ENCODE measurements at places on chromosomes 4 and X.

- DNase-seq = no peak
These were observed 23.7 kb downstream of the TBL1X start for GRCh38 chrX:9488586-9488985.

- DNase-seq = no peak
These were observed 82.2 kb downstream of the TENM3 start for GRCh38 chr4:182325397-182325796.

DNA sequence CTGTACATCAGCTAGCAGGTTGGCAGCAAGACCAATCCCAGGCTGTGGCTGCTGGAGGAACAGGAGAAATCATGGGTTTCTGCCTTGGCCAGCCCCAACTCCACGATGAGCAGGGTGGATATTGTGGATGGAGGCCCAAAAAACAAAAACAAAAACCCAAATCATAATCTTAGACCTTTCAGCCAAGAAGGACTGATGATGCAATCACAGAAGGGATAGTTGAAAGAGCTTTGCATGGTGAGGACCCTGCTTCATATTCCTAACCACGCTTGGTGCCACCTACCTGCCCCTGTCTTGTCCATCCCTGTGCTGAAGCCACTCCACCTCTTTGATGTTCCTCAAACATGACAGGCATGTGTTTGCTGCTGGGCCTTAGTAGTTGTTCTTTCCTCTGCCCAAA is 68.8 kb upstream of the CT45A1 start:
- no peak for DNase-seq

GRCh38 chr4:2771264-2771663 is 15.1 kb upstream of the TNIP2 start:
- no peak for DNase-seq

DNA sequence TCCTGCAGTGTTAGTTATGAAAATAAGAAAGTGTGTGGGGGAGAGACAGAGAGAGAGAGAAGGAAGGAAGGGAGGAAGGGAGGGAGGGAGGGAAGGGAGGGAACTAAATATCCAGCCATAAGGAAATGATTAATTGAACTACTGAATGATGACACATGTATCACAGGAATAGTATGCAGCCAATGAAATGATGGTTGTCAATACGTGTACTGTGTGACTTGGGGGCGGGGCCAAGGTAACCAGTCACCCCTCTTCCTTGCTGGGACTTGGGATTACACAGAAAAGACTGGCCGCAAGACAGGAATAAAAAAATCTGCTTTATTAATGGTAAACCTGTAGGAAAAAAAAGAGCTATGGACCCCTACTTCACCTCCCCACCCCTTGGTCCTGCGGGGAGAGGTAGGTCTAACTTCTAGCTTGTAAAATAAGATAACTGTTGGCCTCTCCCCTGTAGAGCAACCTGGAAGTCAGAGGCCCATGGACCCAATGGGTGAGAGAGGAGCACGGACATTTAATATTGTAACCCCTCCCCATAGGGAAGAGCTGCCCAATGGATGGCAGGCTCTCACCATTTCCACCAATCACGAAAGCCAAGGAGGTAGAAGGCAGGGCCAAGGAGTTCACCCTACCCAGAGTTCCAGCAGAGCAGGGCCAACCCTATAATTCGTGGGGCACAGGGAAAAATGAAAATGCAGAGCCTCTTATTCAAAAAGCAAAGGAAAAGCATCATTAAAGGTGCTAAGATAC is 7.4 kb downstream of the PPP2R2C start:
- no peak for DNase-seq

- DNase-seq = no peak
These were observed 671.7 kb upstream of the NR3C2 start for GRCh38 chr4:149113804-149114430.

DNA sequence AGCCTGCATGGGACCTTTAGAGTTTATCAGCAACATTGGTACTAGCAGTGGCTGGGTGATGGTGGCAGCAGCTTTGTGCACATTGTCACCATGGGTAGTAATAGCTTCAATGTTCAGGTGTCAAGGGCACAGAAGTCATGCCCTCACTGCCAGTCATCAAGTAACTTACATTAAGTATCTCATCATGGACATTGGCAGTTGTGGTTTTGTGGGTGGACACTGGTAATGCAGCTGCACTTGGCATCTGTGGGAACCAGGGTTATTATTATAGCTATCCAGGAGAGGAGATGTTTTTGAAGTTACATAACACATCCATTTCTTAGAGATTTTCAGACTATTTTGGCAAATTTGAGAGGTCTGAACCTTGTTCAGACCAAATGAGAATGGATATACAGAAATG is 243.2 kb upstream of the NOCT start:
- DNase-seq = no peak

GRCh38 chr4:38867478-38868058 is at the start of gene FAM114A1:
Gene FAM114A1, plus strand, starts transcription at chr4:38867806. Its CDS starts 10,273 bp downstream, at chr4:38878079.
- peak; percentile 77 for DNase-seq

- no peak for DNase-seq
These were observed 235.4 kb downstream of the MGST2 start for GRCh38 chr4:139900964-139901376.

- DNase-seq = no peak
These were observed 48.7 kb downstream of the CLOCK start for GRCh38 chr4:55498051-55498450.

DNA sequence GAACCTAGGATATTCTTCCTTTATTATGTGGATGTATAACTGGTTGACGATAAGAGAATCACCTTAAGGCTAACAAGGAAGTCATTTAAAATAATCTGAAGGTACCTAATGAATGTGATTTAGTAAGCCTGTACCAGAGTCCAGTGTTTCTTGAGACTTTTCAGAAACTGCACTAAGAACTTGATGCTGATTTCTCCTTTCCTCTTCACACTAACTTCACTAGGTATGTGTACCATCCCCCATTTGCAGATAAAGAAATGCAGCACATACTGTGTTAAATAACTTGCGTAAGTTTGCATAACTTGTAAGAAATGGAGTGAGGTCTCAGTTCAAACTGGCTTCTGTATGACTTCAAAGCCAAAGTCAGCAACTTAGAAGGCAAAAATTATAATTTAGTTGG is 63.3 kb downstream of the ELOVL6 start:
- no peak for DNase-seq

DNA sequence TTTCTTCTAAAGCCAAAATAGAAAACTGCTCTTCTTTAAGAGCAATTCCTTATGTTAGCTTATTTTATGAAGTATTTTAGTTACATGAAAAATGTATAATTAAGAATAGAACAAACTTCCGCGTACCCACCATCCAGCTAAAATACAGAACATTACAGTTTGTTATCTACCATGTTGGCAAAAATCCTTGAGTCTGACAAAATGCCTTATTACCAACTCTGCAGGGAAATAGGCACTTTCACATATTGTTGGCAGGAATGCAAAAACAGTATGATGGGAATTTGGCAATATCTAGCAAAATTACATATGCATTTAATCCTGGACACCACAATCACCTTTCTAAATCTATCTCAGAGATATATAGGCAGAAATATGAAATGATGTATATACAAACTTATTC is 32.4 kb upstream of the SLAIN2 start:
- no peak for DNase-seq

- DNase-seq = no peak
These were observed 6.4 kb downstream of the MAB21L2 start for GRCh38 chr4:150588316-150588715.

- no peak for DNase-seq
These were observed 338.6 kb upstream of the MAGEB2 start for GRCh38 chrX:29876733-29877132.

GRCh38 chr4:10157478-10158332 is 41.1 kb upstream of the WDR1 start:
- peak; percentile 39 for DNase-seq

DNA sequence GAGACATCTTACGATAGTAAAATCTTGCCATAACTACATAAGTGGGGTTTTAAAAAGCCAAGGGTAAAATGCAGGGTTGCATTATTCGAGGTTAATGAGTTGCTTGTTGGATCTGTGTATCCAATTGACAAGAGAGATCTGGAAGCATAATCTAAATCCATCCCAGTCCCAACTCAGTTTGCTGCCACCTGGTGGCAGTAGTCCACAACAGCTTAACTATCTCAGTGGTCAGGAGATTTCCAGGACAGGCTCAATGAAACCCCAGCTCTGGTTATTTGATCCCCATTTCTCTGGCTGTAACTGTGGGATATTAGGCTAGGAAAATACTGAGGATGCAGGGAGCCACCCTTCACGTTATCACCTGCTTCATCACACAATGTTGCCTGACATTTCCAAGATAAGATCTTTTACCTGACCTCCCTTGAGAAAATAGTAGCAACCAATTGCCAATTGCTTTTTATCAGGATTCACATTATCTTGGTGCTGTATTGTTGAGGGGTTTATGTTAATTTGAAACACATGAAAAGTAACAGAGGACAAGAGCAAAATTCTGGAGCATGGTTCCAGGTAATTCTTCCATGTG is 88.2 kb upstream of the TNIP3 start:
- DNase-seq = peak; percentile 25

DNA sequence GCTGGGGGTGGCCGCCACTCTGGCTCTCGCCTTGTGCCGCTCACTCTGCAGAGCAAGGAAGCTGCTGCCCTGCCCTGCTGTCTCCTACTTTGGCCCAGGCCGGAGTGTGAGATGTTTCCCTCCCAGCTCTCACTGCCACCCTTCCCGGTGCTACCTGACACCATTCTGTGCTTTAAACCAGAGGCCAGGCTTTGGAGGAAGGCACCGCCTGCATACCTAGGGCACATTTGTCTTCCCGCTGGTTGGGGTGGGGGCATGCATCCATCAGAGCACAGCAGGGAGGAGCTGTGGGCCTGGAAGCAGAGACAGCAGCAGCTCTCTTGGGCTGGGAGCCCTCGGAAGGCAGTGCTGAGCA is 96.9 kb upstream of the PSAPL1 start:
- DNase-seq = no peak

DNA sequence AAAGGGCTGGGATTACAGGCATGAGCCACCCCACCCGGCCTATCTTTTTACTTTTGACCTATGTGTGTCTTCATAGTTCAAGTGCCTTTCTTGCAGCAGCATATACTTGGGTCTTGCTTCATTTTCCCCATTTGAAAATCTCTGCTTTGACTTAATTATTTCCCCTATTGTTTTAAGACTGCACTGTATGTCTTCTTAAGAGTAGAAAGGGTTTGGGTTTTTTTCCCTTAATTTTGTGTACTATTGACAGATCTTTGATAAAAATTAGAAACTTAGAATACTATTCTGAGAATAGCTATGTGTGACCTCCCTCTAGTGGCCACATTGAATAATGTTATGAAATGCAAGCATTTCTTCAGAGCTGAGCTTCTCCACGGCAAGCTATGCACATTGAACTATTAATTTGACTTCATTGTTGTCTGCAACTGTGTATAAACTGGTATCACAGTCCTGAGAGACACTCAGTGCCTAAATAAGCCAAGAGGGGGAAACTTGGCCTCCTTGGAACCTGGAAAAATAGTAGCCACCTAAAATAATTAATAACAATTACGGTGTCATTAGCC is 8.7 kb upstream of the SLC25A4 start:
- no peak for DNase-seq

DNA sequence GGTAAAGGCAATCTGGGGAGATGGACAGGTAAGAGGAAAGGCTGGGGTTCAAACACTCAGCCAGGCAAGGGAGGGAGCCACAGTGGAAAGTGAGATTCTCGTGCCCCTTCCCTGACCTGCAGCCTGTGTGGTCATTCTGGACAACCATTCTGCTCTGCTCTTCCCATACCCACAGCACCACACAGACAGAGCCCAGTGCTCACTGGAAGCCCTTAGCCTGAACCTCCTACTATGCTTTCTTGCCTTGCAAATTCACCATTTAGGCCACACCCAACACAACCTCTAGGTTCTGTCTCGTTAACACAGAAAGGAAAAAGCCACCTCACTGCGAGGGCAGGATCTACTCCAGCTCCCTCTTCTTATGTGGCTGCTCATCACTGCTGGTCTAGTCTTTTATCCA is 92.7 kb downstream of the SHISA3 start:
- no peak for DNase-seq

DNA sequence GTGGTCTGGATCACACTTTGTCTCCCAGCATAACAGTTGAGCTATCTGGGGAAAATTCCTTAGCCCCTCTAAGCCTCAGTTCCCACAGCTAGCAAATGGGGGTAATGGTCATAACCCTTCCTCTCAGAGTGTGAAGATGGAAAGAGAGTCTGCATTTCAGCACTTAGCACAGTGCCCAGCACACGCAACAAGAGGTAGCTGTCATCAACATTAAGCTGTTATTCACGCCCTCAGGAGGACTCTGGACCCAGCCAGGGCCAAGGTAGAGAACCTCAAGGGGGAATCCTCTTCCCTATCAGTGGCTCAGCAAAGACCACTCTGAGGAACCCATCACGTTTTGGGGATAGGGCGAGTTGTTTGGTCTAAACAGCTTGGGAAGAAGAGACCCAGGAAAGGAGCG is 258.6 kb downstream of the FBXW7 start:
- no peak for DNase-seq

DNA sequence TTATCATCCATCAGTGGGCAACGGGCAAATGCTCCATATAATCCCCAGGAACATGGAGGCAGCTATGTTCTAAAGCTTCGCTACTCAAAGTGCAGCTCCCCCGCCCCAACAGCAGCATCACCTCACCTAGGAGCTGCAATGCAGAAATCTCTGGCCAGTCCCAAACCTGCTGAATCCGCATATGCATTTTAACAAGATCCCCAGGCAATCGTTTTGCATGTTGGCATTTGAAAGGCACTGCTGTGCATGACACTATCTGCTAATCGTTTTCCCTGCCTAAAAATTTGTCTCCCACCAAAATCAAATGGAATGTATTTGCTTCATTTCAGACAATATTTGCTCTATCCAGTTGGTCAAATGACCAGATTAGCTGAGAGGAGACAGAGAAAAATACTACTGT is 15.2 kb downstream of the ADGRG2 start:
- DNase-seq = peak; percentile 65

GRCh38 chr4:31408121-31408520 is 688.0 kb downstream of the PCDH7 start:
- DNase-seq = no peak

GRCh38 chrX:46791927-46792809 is 33.2 kb upstream of the SLC9A7 start:
- no peak for DNase-seq

DNA sequence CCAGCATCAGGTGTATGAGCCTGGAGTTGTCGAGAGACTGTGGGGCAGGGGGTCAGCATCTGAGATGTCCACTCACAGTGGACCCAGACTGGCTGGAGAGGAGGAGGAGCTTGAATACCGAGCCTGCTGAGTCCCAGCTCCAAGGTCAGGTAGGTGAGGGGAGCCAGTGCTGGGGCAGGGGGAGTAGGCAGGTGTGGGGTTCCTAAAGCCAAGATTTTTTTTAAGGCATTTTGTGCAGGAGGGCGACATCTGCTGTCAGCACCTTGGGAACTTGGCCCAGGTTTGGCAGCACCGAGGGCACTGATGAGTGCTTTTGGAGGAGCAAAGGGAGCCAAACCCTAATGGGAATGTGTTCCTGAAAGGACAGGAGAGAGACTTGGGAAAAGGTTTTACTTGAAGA is 64.2 kb upstream of the MSANTD1 start:
- no peak for DNase-seq

- no peak for DNase-seq
These were observed 128.7 kb downstream of the ANKRD50 start for GRCh38 chr4:124583797-124584196.

GRCh38 chr4:103171006-103171405 is 27.1 kb downstream of the CENPE start:
- DNase-seq = no peak
